ENCODE measurements at places on chromosomes 6 and 20. TPM values are rescaled to one million over a fixed set of nuclear protein-coding genes. Genes with fewer than 3 reads are reported as not detected.
A peak's percentile ranks its signal among the peaks of the same experiment; 100 is the strongest.

- no peaks in the 10 kb centered on the region for H3K4me1 ChIP-seq
- H3K36me3 ChIP-seq: no peaks in the 10 kb centered on the region
- DNase-seq: peak; percentile 7
- H3K4me3 ChIP-seq: no peak overlapping the region
- H3K27ac ChIP-seq: no peak overlapping the region
- peaks cover 21% of the 10 kb centered on the region for H3K27me3 ChIP-seq
Observed at GRCh38 chr6:10478187-10479040, 42.7 kb upstream of the GCNT2 start.

DNA sequence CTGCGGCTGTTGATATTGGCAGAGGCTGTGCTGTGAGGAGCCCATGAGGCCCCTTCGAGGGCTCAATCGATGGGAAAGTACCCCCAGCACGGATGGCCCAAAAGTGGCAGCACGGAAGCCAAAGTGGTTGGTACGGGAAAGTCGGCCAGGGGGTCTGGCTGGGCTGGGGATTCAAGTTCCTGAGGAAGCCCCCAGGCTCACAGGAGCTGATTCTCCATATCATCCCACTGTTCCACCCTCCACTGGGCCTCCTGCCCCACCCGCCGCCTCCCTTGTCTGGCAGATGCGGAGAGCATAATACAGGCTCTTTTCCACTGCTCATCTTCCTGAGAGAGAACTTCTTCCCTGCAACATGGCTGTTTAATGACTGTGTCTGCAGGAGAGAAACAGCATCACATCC, 217.8 kb upstream of the CST7 start:
- no peak for DNase-seq
- no peaks in the 10 kb centered on the region for H3K36me3 ChIP-seq
- no peaks in the 10 kb centered on the region for H3K27me3 ChIP-seq
- no peak overlapping the region for H3K4me3 ChIP-seq

DNA sequence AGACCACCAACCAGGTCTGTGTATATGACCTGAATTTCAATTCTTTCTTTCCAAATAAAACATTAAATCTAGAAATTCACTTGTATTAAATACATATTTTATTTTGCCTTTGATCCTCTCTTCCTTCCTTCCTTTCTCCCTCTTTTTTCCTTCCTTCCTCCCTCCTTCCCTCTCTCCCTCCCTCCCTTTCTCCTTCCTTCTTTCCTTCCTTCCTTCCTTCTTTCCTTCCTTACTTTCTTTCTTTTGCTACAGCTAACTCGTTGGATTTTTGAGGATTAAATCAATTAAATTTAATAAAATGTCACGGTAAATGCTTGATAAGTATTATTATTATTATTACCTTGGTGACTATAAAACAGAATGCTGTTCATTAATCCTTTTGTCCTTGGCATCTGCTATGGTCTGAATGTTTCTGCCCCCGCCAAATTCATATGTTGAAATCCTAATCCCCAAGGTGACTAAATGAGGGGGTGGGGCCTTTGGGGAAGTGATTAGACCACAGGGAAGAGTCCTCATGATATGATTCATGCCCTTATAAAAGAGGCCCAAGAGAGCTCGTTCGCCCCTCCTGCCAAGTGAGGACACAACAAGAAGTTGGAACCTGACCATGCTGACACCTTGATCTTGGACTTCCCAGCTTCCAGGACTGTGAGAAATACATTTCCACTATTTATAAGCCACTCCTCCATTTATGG, 67.6 kb upstream of the BTBD3 start:
- no peaks in the 10 kb centered on the region for H3K36me3 ChIP-seq
- no peaks in the 10 kb centered on the region for H3K4me1 ChIP-seq
- H3K4me3 ChIP-seq: no peak overlapping the region
- H3K27ac ChIP-seq: no peak overlapping the region
- H3K27me3 ChIP-seq: no peaks in the 10 kb centered on the region

GRCh38 chr20:8095648-8096572, 36.2 kb upstream of the PLCB1 start:
- no peak for DNase-seq
- no peaks in the 10 kb centered on the region for H3K36me3 ChIP-seq
- no peak overlapping the region for H3K27ac ChIP-seq
- H3K4me3 ChIP-seq: no peak overlapping the region
- peaks cover 13% of the 10 kb centered on the region for H3K27me3 ChIP-seq
- no peaks in the 10 kb centered on the region for H3K4me1 ChIP-seq

GRCh38 chr6:32082478-32082877, 26.7 kb downstream of the TNXB start:
- H3K4me3 ChIP-seq: no peak overlapping the region
- H3K4me1 ChIP-seq: peaks cover 15% of the 10 kb centered on the region
- H3K36me3 ChIP-seq: no peaks in the 10 kb centered on the region
- DNase-seq: no peak
- peaks cover 46% of the 10 kb centered on the region for H3K27me3 ChIP-seq

- peaks cover 4% of the 10 kb centered on the region for H3K36me3 ChIP-seq
- H3K27ac ChIP-seq: no peak overlapping the region
- DNase-seq: no peak
- H3K27me3 ChIP-seq: peaks cover under 1% of the 10 kb centered on the region
- no peak overlapping the region for H3K4me3 ChIP-seq
Observed at GRCh38 chr20:34305333-34306230, 2.4 kb upstream of the AHCY start.

The LAMP5 gene
- not detected for total RNA-seq
